T-helper 17 cell (primary cell): ENCODE measurements at places on chromosomes 2 and 18. TPM values are rescaled to one million over a fixed set of nuclear protein-coding genes. Genes with fewer than 3 reads are reported as not detected.

The HAAO gene
- total RNA-seq: 0.37 TPM

The FNDC4 gene
- not detected for total RNA-seq

The IGFBP5 gene
- not detected for total RNA-seq

The PMAIP1 gene
- total RNA-seq: 111 TPM

The REG3A gene
- total RNA-seq: not detected

DNA sequence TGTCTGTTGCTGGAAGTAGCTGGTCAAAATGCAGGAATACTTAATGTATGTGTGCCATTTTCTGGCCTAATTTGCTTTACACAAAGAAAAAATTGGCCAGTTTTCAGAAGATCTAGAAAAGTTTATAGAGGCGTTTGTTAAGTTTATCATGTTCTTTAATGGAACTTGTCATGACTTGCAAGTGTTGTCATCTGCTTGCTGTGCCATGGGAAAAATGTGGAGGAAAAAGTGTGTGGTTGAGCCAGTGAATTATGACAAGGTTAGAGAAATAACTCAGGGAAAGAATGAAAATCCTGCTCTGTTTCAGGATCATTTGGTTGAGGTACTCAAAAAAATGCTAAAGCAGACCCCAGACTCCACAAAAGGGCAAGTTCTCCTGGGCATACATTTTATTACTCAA, 301.6 kb upstream of the CDH2 start:
- DNase-seq: no peak

- no peak for DNase-seq
Measured at GRCh38 chr2:117834992-117835391, 20.5 kb downstream of the DDX18 start.

DNA sequence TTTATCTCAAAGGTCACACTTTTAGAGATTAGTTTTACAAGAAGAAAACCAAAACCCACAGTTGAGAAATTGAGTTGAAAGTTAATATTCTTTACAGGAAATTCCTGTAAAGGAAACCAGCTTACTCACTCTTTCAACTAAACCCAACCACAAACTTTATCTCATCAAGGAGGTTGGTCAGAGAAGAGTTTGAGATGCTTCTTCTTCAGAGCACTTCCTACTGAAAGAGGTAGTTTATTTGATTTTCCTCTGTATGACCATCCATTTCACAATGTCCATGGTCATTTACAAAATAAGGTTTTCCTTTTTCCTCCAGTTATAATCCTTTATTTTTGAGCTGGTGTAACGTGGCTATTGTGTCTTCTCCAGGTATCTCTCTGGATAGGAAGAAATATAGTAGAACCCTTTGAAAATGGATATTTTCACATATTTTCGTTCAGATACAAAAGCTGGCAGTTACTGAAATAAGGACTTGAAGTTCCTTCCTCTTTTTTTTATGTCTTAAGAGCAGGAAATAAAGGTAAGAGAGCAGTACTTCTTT, 4.5 kb upstream of the IL18RAP start:
- DNase-seq: no peak

DNA sequence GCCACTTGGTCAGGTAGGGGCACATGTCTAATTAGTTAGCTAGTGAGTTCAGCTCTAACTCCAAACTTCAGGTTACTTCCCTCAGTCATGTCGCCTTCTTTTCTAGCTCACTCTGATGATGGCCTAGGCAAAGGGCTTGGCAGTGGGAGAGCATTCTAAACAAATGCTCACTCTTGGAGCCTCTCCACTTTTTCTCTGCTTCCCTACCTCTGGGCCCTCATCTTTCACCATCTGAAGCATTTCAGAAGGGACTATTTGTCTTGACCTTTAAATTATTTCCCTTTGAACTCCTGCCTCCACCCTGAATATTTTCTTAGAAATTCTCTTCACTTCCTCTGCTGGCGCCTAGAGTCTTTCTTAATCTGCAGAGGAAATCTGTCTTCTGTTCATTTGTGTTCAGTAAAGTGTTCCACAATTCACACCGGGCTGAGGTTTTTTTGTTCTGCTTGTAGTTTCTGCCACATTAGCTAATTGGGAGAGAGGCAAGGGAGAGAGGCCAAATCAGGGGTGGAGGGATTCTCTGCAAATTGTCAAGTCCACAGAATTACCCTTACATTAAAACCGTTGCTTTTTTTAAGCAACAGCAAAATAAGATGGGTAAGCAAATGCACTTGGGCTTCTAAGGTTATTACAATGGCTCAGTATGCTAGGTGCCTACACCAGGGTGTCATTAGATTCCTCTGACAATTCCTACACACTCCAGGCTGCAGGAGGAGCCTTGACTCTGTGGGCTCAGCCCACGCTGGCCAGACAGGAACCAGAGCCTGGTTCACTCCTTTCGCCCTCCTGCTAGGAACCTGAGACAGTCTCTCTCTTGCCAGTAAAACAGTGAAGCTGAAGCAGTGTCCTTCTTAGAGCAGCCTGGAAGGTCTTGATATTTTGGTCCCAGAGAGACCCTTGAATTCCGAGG, 5.5 kb downstream of the MSGN1 start:
- DNase-seq: no peak

DNA sequence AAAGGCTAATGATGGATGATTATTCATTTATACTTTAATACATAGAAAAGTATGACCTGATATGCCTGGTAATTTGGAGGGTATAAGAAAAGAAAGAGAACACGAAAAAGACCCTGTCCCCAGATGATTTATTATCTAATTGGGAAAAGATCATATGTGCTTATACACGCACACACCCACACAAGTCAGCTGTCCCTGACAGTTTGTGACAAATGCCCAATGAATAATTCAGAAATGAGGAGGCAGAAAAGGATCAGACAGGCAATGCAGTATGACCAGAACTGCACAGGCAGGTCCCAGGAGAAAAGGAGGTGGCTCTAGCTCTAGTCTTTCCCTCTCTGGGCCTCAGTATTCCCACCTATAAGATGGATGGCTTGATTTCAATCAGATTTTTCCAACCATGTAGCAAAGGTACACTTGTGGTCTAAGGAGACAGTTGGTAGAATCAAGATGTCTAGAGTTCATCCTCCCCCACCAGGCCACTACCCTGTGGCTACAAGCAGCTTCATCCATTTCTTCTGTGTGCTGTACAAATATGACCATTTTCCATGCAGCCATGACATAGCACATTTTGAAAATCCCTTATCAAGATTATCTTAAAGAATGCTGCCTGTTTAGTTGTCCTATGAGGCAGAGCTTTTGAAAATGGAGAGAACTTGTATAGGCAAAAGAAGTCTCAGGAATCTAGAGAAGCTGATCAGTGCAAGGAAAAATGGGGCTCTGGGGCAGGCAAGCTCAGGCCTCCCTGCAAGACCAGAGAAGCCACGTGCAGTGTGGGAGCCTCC, 19.7 kb downstream of the CYRIA start:
- no peak for DNase-seq
